ENCODE measurements at places on chromosomes 7 and 10.

GRCh38 chr7:93779115-93779514, 111.4 kb downstream of the TFPI2 start:
- DNase-seq = no peak

DNA sequence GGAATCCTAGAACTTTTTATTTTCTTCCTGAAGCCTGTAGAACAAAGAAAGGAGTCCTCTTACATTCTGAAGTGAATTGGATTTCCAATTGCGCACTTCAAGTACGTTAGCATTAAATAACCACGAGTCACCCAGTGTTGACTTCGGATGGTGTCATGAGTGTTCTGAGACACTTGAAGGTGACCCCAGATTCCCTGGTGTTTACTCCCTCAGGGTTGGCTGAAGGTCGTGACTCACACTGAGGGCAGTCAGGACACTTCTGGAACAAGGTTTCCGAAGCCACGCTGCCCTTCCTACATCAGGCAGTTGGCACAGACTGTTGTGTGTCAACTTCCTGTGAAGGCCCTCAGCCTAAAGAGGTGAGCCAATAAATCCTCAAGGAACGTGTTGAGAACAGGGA, 186.6 kb upstream of the CELF2 start:
- no peak for DNase-seq

GRCh38 chr7:119254742-119255141, 1018.2 kb upstream of the KCND2 start:
- no peak for DNase-seq

DNA sequence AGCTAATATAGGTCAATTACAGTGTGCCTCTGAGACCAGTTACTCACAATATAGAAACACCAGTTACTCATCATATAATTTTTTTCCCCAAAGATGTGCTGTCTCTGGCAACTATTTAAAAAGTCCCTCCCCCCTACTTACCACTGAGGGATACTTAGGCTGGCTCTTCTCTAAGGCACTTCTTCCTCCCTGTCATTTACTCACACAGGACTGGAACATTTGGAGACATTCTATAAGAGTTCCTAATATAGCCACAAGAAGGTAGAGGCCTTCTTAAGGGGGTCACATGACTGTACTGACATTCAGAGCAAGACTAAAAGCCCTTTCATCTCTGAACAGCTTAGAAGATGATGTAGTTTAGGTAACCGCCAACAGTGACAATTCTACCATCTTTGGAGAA, 44.4 kb upstream of the SLIT1 start:
- DNase-seq = no peak

GRCh38 chr10:5445006-5445405, 32.6 kb downstream of the NET1 start:
- DNase-seq = no peak

GRCh38 chr7:38303866-38304265, 30.4 kb upstream of the TARP start:
- no peak for DNase-seq

DNA sequence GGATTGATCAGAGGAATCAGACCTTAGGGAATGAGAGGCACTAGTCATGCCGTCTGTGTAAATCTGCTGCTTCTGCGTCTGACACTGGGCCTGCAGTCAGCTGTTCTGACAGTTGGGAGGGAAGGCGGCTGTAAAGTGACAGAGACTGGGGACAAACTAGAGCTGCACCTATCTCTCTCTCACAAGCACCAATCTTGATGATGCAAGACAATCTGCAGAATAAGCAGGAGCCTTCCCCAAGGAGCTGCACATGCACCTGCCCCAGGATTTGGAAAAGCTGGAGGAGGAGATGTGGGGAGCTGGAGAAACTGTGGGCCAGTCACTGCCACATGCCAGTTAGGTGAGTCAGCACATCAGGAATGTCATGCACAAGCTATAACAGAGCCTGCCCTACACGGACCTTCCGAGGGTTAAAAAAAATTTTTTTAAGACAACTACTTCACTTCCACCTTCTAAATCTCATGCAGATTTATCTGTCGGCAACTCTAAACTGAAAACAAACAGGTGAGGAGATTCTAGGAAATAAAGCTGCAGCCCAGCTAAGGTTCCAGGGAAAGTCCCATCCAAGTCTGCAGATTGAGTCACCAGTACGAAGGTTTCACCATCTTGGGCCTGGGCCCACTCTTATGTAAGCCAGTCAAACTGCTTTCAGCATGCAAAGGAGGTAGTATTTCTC, 39.2 kb downstream of the ENO4 start:
- DNase-seq = no peak

- no peak for DNase-seq
Observed at GRCh38 chr7:107995184-107996071, 7.5 kb downstream of the LAMB1 start.

GRCh38 chr10:113183573-113183972, 233.5 kb downstream of the TCF7L2 start:
- no peak for DNase-seq

- no peak for DNase-seq
Observed at GRCh38 chr7:20304366-20304765, 26.3 kb upstream of the ITGB8 start.

- no peak for DNase-seq
Observed at GRCh38 chr10:69769395-69769992, 32.2 kb upstream of the COL13A1 start.

- DNase-seq = no peak
Observed at GRCh38 chr10:33676606-33677339, 342.3 kb upstream of the NRP1 start.

DNA sequence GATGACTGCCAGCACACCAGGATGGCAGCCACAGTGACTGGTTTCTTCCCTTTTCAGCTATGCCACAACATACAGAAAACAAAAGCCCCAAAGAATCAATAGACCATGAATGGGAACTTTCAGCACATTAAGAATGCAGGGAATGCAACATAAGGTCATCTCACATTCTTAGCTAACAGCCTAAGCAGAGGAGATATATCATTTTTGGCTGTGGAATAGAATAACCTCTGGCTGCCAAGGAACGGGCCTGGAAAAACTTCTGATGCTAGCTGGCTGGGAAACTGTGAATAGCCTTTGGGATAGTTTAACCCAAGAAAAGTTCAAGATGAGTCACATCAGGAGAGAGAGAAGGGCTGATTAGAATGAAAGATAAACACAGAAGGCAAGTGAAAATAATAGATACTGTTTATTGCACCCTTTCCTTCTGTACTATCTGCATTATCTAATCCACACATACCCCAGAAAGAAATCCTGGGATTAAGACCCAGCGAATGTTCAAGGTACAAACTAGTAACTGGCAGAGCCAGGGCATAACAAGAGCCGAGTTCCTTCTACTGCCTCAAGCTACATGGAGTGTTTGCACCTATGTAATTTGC, 169.2 kb downstream of the SEMA3A start:
- no peak for DNase-seq

DNA sequence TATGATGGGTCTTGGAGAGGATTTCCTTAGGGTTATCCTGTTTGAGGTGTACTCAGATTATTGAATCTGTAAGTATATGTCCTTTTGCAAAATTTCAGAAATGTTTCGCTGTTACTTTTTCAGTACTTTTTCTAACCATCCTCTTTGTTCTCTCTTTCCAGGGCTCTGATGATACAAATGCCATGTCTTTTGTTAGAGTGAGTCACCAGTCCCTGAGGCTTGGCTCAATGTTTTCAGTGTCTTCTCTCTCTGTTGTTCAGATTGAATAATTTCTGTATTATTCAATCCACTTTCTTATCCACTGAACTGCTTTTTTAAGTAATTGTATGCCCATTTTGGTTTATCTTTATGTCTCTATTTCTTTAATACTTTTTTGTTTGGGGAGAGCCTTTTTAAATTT, 449.4 kb downstream of the TNS3 start:
- DNase-seq = no peak

DNA sequence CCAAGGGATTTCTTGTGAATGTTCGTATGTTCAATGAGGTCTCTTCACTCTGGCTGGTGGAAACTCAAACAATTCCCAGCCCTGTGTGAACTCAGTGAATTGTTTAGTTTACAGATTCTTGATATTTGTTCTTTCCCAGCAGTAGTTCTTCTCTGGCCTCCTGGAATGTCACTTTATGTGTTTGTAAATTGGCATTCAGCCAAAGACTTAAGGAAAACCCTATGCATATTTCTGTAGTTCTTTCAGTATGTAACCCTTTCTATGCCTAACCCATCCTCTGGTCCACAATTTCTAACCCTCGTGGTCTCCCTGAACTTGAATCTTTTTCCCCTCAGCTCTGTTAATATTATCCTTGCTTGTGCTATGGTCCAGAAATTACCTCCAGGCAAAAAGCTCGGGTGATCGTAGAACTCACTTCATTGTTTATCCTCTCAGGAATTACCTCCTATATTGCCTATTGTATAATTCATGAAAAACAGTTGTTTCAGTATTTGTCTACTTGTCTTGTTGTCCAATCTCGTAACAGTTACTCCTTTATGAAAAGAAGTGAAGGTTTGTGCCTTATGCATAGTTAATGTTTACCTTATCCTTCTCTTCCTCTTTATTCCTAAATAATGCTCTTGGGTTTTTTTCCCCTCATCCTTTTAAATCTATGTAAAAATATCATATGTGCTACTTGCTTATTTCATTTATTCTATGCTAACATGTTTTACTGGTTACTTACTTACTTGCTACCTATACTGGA, 23.7 kb upstream of the AGR3 start:
- no peak for DNase-seq

DNA sequence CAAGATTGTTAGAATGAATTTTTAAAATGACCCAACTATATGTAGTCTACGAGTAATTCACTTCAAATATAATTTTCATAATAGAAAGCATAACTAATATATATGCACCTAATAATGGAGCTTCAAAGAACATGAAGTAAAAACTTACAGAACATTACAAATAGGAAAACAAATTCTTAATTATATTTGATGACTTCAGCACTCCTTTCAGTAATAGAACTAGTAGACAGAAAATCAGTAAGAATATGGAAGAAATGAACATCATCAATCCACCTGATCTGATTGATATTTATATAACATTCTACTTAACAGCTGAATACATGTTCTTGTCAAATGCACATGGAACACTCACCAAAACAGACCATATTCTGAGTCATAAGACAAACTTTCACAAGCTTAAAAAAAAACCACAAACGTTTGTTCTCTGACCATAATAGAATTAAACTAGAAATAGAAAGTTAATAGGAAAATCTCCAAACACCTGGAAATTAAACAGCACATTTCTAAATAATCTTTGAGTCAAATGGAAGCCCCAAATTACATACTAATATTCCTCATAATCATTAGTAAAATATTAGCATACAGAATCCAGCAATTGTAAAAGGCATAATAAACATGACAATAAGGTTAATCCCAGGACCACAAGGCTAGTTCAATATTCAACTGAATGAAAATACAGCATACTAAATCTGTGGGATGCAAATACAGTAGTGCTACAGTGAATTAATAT, 48.0 kb downstream of the BRAF start:
- DNase-seq = no peak

- DNase-seq = no peak
Observed at GRCh38 chr10:54914049-54914448, 113.0 kb upstream of the PCDH15 start.

DNA sequence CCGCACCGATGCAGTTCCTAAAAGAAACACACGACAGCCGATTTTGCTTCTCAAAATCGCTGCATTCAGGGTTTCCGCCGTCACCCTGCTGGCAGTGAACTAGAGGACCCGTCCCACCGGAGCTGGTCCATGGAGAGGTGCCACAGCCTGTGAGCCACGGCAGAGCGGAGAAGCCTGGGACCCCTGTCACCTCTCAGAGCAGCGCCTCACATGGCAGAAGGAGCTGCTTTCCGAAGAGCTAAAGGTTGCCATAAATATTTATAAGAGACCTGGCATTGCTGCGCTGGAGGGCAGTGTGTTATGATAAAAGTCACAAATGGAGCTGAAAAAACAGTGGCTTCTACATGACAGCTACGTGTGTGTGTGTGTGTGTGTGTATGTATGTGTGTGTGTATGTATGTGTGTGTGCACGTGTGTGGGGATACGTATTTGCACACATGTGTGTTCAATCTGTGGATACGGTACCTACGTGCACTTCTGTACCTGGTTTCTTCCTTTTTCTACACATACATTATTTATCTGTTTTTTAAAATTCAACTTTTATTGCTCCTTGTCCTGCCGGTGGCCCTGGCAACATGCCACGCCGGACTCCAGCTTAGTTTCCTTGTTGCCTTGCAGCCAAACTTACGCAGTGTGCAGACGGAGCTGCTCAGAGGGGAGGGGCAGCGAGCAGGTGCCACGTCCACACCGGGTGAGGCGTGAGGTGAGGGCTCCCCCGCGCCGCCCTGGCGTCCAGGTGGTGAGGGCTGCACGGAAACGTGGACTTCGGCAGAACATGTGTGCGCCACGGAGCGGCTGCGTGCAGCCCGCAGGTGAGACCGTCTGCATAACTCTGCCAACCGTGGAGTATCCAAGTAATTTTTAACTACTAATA, 115.2 kb upstream of the PITRM1 start:
- DNase-seq = no peak

GRCh38 chr7:43137811-43138210, 25.4 kb downstream of the HECW1 start:
- DNase-seq = no peak

- DNase-seq = no peak
Observed at GRCh38 chr10:4663162-4663992, 162.6 kb upstream of the AKR1E2 start.

GRCh38 chr10:109941236-109941862, 18.0 kb upstream of the XPNPEP1 start:
- no peak for DNase-seq

- DNase-seq = no peak
Observed at GRCh38 chr7:101159696-101160674, 5.4 kb downstream of the VGF start.

DNA sequence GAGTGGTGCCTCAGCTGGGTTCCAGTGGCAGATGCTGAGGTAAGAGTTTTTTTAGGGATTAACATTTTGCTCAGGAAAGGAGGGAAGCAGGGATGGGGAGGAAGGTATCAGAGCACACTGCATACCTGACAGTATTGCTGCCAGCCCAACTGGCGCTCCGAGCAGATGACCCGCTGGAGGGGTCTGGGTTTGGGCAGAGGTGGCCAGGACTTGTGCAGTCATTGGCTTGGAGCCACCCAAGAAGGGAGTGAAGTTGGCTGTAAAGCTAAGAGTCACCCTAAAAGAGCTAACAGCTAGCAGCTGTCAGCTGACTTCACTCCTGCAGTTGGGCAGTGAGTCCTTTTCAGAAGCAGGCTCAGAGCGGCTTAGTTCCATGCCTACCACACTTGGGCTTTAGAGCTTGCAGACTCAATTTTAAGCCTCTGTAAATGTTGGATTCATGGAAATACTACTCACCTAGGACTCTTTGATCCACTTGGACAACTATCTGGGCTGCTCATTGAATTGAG, 5.8 kb upstream of the ARHGAP22 start:
- DNase-seq = no peak

- DNase-seq = no peak
Observed at GRCh38 chr7:33487998-33488682, 358.8 kb downstream of the BBS9 start.

DNA sequence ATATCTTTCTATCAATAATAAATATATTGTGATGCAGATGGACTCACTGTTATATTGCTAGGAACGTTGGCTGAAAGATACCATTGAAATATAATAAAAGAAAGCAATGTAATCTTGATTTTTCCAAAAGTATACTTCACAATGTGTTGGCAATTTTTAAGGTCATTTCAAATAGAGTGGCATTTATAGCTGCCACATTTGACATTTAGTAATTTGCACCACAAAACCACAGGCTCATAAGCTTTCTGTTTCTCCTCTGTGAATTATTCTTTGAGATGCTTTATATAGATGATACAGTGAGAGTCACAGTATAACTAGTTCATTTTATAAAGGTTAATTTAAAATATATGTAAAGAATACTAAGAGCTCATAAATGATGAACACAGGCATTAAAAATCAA, 44.6 kb downstream of the TMEM168 start:
- DNase-seq = no peak
